ENCODE measurements at places on chromosomes 16 and 17. TPM values are rescaled to one million over a fixed set of nuclear protein-coding genes. Genes with fewer than 3 reads are reported as not detected.

GRCh38 chr17:6249732-6250131 lies 179.6 kb downstream of the WSCD1 start:
- no peak for DNase-seq

The RRAD gene
- total RNA-seq = 6.5 TPM

- no peak for DNase-seq
Observed at GRCh38 chr17:52594516-52594915, 436.0 kb upstream of the CA10 start.

GRCh38 chr17:11240041-11240840 lies 772 bp upstream of the SHISA6 start:
- DNase-seq = no peak

DNA sequence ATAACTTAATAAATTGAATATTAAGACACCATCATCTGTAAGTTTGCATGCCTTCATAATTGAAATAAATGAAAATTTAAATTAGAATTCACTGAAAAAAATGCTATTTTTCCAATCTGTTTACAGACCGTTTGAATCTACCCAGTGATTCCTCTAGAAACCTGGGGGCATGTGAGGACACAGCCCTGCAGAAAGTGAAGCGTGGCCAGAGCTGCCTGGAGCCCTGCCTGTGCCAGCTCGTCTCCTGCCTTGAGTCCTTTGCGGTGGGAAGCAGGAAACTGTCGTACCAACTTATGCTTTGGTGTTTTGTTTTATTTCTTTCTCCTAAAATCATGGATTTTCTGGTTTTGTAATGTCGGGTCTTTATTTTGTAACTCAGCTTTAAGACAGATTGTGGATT lies 67.8 kb upstream of the FA2H start:
- no peak for DNase-seq

DNA sequence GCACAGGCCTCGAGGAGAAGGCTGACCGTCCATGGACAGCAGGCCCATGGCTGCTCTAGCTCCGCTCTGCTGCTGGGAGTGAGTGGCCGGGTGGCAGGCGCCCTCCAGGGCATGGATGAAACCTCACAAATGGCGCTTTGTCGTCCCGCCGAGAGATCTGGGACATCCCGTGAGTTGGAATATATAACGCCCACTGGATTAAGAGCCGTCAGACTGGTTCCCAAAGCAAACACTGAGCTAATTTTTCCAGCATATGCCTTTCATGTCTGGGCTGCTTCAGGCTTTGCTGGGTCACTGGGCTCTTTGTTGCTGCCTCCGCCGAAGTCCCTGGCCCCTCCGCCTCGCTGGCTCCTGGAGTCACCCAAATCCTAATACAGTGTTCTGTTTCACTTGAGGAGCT lies 266.3 kb downstream of the FOXL1 start:
- no peak for DNase-seq

The TMC6 gene
- total RNA-seq = 19.6 TPM

The GNGT2 gene
- total RNA-seq = not detected

GRCh38 chr17:7845359-7846062 lies 9.4 kb upstream of the TMEM88 start:
- DNase-seq = no peak

DNA sequence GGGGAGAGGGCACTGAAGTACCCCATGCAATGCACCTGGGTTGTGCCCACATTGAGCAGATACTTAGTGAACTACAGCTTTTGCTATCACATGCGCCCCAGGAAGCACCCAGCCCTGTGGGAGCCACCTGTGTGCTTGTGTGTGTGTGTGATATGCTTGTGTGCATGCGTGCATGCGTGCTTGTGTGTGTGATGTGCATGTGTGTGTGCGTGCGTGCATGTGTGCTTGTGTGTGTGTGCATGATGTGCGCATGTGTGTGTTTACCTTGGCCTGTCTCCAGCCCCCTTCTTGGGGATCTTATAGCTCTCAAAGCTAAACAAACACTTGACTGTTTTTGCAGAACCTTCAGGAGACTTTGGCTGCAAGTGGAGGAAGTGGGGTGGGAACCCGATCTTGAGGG lies 841 bp downstream of the C16orf89 start:
- peak; percentile 73 for DNase-seq

- DNase-seq = no peak
Observed at GRCh38 chr17:77965352-77965751, 6.8 kb downstream of the TNRC6C start.

- DNase-seq = peak; percentile 47
Observed at GRCh38 chr17:78522031-78522809, 55.0 kb downstream of the DNAH17 start.

The SMPD3 gene
- 0.07 TPM for total RNA-seq

The RNF43 gene
- 0.15 TPM for total RNA-seq

DNA sequence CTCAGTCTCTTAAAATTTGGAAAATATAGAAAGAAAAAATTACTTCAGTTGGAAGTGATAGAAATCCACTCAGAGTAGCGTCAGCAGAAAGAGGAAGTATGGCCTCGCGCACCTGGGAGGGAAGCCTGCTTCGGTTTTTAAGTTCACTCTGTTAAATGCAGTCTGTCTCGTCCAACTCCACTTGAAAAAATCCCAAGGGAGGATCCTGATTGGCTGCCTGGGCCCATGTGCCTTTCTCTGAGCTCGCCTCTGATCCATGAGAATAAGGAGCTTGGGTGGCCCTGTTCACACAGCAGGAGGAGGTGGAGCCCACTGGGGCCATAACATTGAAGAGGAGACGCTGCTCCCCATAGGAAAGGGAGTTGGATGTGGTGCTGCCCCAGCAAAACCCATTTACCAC lies 40.7 kb downstream of the DNAJA2 start:
- peak; percentile 38 for DNase-seq

- no peak for DNase-seq
Observed at GRCh38 chr17:82703036-82703745, 4.7 kb upstream of the RAB40B start.

Measured in chondrocyte (in vitro differentiated cells).